Mucosa of gallbladder (tissue), 1 donor: ENCODE measurements at places on chromosomes 16 and 17.
A peak's percentile ranks its signal among the peaks of the same experiment; 100 is the strongest.

- no peak for DNase-seq
Measured at GRCh38 chr17:19551591-19552148, 18.0 kb downstream of the SLC47A1 start.

- peak; percentile 31 for DNase-seq
Measured at GRCh38 chr16:23700509-23700908, 12.5 kb downstream of the ERN2 start.

DNA sequence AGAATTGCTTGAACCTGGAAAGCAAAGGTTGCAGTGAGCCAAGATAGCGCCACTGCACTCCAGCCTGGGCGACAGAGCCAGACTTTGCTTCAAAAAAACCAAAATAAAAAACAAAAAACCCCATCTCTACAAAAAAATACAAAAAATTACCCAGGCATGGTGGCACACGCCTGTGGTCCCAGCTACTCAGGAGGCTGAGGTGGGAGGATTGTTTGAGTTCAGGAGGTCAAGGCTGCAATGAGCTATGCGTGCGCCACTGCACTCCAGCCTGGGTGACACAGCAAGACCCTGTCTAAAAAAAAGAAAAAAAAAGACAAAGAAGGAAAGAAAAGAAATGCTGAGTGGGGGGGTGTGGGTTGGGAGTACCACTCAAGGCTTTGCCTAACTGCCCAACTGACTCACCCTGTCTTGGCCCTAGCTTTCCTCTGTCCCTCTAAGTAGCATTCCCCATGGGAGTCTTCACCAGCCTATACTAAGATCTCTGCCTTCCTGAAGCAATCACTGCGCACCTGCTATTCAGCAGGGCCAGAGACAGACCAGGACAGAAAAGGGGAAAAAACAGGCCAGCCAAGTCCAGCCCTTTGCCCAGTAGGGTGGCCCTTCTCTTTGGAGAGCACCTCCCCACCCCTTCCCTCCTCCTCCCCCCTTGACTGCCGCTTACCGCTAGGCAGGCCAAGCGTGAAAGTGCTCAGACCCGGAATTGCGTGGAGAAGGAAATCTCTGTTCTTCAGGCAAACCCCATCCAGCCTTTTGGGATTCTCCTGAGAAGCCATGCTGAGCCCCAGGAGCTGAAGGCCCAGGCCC lies 45.8 kb downstream of the RTN4RL1 start:
- DNase-seq: no peak

DNA sequence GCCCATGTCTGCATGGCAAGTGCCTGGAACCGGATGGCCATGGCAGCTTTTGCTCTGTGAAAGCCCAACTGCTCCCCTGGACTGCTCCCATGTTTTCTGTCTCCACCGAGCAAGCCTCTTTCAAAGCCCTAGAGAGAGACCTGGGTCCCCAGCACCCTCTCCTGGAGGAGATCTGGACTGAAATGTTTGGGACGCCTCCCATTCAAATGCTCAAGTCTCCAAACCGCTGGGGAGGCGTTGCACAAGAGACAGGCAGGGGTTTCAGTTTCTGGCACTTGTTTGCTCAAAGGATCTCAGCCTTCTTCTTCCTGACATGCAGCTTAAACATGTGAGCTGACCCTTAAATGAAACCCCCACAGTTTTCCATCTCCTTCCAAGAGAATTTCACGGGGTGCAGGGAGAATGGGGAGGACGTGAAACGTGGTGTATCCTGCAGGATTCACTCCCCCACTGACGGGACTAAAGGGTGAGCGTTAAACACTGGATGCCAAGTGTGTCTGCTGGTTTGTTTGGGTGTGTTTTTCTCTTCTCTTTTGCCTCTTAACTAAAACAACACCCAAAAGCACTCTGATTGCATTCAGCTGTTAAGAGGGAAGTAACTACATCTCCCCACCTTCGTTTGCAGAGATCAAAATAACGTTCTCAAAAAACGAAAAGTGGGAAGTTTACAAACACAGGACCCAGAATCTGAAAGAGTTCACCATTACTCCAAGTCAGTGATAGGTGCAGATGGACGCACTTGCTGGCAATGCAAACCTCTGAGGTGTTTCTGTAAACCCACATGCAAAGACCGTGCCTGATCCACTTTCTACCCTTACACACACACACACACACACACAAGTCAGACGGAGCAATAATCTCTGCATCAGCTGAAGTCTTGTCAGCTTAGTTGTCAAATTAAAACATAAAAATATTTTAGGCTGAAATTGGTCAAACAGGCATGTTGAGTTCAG lies 256.9 kb downstream of the C16orf95 start:
- no peak for DNase-seq

DNA sequence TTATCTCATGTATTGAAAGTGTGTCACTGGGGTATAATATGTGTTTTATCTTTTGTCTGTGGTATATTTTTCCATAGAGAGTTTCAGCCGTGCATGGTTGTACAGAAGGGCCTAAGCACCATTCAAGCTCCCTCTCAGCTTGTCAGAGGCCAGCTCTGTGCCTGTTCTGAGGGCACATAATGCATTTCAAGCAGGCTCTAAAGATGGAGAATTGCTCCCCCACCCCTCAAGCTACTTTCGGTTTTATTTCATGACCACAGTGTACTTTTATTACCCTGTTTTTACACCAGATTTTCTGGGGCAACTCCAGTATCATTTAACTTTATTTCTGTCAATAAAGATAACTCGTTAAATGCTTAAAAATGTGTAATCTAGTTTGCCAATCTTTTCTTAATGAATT lies 131.7 kb downstream of the SHISA6 start:
- DNase-seq: no peak

DNA sequence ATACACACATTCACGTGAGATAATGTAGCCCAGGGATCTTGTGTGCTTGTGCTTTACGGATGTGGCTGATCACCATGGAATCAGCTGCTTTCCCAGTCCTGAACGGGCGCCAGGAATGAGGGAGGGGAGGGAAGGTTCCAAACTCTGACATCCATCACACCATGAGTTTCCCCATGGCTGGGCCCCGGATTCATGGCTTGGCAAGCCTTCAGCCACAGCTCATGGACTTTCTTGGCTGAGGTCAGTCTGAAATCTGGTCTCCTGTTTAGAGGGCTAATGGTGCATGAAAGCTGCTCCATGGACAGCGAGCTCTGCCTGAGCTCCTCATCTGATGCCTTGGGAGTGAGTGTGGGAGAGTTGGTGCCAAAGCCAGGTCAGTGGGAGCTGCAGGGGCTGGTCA lies 767.6 kb upstream of the EEF2KMT start:
- no peak for DNase-seq
